ENCODE measurements at places on chromosomes 2 and 18. TPM values are rescaled to one million over a fixed set of nuclear protein-coding genes. Genes with fewer than 3 reads are reported as not detected.

- H3K4me3 ChIP-seq, result no peak overlapping the region
- no peak overlapping the region for H3K27ac ChIP-seq
- no peaks in the 10 kb centered on the region for H3K4me1 ChIP-seq
Measured at GRCh38 chr2:140307532-140307931, 1527.3 kb upstream of the NXPH2 start.

DNA sequence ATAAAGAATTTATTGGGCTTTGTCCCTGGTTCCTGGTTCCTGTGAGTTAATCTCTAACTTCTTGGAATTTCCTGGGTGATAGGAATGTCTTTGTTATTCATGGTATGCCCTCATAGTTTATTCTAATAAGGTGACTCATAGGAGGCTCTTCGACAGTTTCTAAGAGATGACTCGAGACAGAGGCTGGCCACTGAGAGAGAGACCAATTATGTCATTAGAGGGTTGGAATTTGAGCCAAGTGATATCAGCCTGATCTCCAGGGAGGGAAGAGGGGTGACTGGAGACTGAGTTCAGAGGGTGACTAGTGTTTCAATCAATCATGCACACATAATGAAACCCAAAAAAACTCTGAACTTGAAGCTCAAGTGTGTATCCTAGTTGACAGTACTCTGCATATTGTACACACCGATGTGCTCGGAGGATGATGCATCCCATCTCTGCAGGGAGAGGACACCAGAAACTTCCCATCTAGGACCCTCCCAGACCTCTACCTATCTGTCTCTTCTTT, 185.7 kb downstream of the MTCL1 start:
- no peak overlapping the region for H3K27ac ChIP-seq
- no peaks in the 10 kb centered on the region for H3K36me3 ChIP-seq
- no peak overlapping the region for H3K4me3 ChIP-seq
- no peak for DNase-seq
- no peaks in the 10 kb centered on the region for H3K27me3 ChIP-seq
- H3K4me1 ChIP-seq, result no peaks in the 10 kb centered on the region

DNA sequence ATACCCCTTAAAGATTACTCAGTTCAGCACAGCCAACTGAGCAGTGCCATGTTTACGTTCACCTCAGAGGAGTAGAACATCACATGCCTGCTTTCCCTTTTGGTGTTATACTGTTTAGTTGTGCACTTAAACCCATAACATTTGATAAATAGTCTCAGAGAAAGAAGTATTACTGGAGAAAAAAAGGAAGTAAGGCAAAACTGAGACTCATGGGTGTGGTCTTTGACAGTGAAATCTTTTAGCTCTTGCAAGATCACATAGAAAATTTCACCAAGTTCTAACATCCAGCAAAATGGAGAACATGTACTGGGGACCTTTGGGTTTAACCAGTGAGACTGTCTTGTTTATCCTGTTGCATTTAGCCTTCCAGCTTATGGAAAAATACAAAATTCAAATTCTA, 5.6 kb downstream of the TANK start:
- H3K27ac ChIP-seq, result no peak overlapping the region
- peaks cover 42% of the 10 kb centered on the region for H3K36me3 ChIP-seq
- H3K27me3 ChIP-seq, result no peaks in the 10 kb centered on the region
- DNase-seq, result no peak
- no peak overlapping the region for H3K4me3 ChIP-seq

GRCh38 chr2:141341444-141341843, 789.4 kb downstream of the LRP1B start:
- H3K4me1 ChIP-seq, result no peaks in the 10 kb centered on the region
- no peak overlapping the region for H3K4me3 ChIP-seq
- no peak overlapping the region for H3K27ac ChIP-seq
- no peak for DNase-seq

GRCh38 chr2:232419245-232420072, 12.8 kb downstream of the ALPG start:
- no peak overlapping the region for H3K27ac ChIP-seq
- no peaks in the 10 kb centered on the region for H3K36me3 ChIP-seq
- peaks cover 18% of the 10 kb centered on the region for H3K27me3 ChIP-seq
- peaks cover 23% of the 10 kb centered on the region for H3K4me1 ChIP-seq

DNA sequence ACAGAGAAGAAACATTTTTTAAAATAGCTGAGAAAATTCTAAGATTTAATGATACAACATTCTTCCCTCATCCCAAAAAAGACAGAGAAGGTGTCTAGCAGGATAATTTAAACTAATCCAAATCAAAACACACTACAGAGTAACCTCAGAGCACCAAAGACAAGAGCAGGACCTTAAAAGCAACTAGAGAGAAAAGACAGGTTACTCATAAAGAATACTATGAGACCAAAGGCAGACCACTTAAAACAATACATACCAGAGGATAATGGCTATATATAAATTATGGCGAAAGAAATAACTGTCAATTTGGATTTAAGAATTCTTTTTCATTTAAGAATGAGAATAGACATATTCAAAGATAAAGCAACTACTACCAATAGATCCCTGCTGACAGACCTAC, 40.0 kb downstream of the HDLBP start:
- DNase-seq, result no peak
- H3K4me3 ChIP-seq, result no peak overlapping the region
- peaks cover 12% of the 10 kb centered on the region for H3K4me1 ChIP-seq
- no peak overlapping the region for H3K27ac ChIP-seq
- no peaks in the 10 kb centered on the region for H3K27me3 ChIP-seq

Gene RAB27B
- total RNA-seq, result 33.6 TPM

DNA sequence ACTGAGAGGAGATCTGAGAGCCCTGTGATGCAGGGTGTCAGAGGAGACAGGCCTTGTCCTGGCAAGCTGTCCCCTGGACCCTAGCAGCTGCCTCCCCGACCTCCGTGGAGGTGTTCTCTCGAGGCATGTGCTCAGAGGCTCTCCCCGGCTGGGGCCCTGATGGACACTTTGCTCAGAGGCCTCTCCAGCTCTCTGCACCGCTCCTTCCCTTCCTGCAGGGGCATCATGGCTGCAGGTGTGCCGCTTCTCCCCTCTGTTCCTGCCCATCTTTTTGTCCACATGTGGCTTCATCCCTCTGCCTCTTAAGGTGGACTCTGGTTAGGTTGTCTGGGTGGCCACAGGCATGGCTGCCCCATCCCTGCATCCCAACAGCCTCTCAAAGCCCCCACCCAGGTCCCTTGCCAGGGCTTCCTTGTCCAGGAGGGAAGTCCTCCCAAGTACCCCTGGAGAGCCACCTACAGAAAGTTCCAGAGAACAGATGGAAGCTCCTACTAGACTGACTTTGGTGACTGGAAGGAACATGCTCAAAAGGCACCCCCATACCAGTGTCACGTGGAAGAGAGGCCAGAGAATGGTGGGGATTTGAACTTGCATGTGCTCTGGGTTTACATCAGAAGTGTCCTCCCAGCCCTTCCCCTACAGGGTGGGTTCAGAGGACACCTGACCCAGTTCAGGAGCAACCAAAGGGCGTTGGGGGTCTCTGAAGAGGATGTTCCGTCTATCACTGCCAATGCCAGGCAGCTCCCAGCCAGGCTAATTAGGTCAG, 120.4 kb downstream of the KLHL29 start:
- no peak for DNase-seq
- H3K4me1 ChIP-seq, result peaks cover 19% of the 10 kb centered on the region
- H3K27me3 ChIP-seq, result no peaks in the 10 kb centered on the region
- H3K36me3 ChIP-seq, result no peaks in the 10 kb centered on the region
- no peak overlapping the region for H3K4me3 ChIP-seq

Gene IL18R1
- total RNA-seq, result 0.45 TPM

Gene HAAO
- 9.0 TPM for total RNA-seq

- no peaks in the 10 kb centered on the region for H3K36me3 ChIP-seq
- DNase-seq, result no peak
- H3K4me3 ChIP-seq, result no peak overlapping the region
- peak overlapping the region; percentile 81 for H3K27ac ChIP-seq
- H3K27me3 ChIP-seq, result no peaks in the 10 kb centered on the region
- H3K4me1 ChIP-seq, result peaks cover 64% of the 10 kb centered on the region
Measured at GRCh38 chr2:172439509-172439860, 12.1 kb downstream of the ITGA6 start.

Gene GKN2
- not detected for total RNA-seq

DNA sequence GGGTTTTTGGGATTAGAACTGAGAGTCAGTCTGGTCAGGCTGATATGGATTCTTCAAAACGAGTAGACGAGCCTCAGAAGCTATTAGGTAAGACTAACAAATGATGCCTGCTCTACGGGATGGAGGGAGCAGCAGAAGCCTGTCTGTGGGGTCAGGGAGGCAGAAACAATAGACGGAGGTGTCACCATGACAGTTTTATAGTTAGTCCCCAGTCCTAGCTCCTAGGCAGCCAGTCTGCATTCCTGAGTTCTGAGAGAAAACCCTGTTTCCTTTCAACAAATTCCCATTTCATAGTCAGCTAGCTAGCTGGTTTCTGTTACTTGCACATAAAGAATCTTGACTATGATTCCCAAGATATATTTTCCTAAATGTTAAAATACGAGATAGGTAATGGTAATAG, 542.1 kb downstream of the PID1 start:
- H3K4me3 ChIP-seq, result no peak overlapping the region
- no peaks in the 10 kb centered on the region for H3K36me3 ChIP-seq
- H3K27me3 ChIP-seq, result no peaks in the 10 kb centered on the region
- no peak for DNase-seq

DNA sequence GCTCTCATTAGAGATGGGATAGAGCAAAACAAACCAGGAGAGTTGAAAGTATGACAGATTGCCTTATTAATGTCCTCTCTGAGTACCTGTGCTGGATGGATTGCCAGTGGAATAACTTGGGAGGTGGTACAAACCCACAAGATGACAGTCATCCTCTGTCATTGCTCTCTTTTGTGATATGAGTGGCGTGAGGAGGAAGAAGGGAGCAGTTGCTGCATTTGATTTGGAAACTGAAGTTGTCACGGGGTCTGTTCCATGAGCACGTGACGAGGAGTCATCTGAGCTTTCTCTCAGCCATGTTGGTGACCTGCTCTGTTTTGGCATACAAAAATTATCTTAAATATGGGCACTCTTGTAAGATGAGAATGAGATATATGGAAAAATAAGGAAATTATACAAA, 204.9 kb downstream of the FAM210A start:
- H3K27ac ChIP-seq, result no peak overlapping the region
- no peaks in the 10 kb centered on the region for H3K27me3 ChIP-seq
- DNase-seq, result no peak
- H3K36me3 ChIP-seq, result peaks cover 6% of the 10 kb centered on the region
- no peaks in the 10 kb centered on the region for H3K4me1 ChIP-seq
- no peak overlapping the region for H3K4me3 ChIP-seq

- no peaks in the 10 kb centered on the region for H3K27me3 ChIP-seq
- no peak overlapping the region for H3K27ac ChIP-seq
- no peaks in the 10 kb centered on the region for H3K36me3 ChIP-seq
- DNase-seq, result no peak
- peaks cover 14% of the 10 kb centered on the region for H3K4me1 ChIP-seq
Measured at GRCh38 chr2:202494300-202495229, 118.4 kb downstream of the BMPR2 start.

- H3K4me1 ChIP-seq, result no peaks in the 10 kb centered on the region
- no peaks in the 10 kb centered on the region for H3K27me3 ChIP-seq
- no peaks in the 10 kb centered on the region for H3K36me3 ChIP-seq
- no peak for DNase-seq
- no peak overlapping the region for H3K4me3 ChIP-seq
Measured at GRCh38 chr2:1308678-1309077, 104.6 kb upstream of the TPO start.

Gene CPO
- total RNA-seq, result not detected

DNA sequence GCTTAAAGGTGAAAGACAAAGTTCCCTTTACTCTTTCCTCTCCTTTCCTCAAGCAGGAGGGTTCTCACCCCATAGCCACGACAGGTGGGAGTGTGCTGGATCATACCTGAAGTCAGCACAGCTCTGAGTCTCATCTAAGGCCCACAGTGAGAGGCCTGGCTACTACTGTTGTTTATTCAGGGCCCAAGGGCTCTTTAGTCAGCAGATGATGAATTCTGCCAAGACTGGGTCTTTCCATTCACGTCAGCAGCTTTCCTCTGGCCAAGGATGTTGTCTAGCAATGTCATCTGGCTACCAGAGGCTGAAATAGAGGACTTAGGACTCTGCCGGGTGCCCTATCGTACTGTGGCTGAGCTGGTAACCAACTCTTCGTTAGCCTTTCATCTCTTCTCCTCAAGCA, 308.4 kb upstream of the THUMPD2 start:
- no peaks in the 10 kb centered on the region for H3K4me1 ChIP-seq
- no peaks in the 10 kb centered on the region for H3K27me3 ChIP-seq
- no peak overlapping the region for H3K27ac ChIP-seq

GRCh38 chr2:37168217-37168981, 11.6 kb upstream of the EIF2AK2 start:
- no peak for DNase-seq
- no peak overlapping the region for H3K4me3 ChIP-seq
- H3K36me3 ChIP-seq, result no peaks in the 10 kb centered on the region
- peak overlapping the region; percentile 25 for H3K27ac ChIP-seq

Gene EVA1A
- 0.26 TPM for total RNA-seq

- H3K36me3 ChIP-seq, result no peaks in the 10 kb centered on the region
- H3K27ac ChIP-seq, result peak overlapping the region; percentile 92
- no peak for DNase-seq
- no peak overlapping the region for H3K4me3 ChIP-seq
- no peaks in the 10 kb centered on the region for H3K27me3 ChIP-seq
Measured at GRCh38 chr2:28662044-28662443, 89.6 kb upstream of the PPP1CB start.

Gene CFAP65
- 0.19 TPM for total RNA-seq

GRCh38 chr2:3604207-3604877, 9.4 kb downstream of the COLEC11 start:
- no peak overlapping the region for H3K27ac ChIP-seq
- DNase-seq, result no peak
- H3K36me3 ChIP-seq, result no peaks in the 10 kb centered on the region
- no peaks in the 10 kb centered on the region for H3K27me3 ChIP-seq

- H3K27ac ChIP-seq, result no peak overlapping the region
- no peaks in the 10 kb centered on the region for H3K4me1 ChIP-seq
- DNase-seq, result no peak
- no peak overlapping the region for H3K4me3 ChIP-seq
Measured at GRCh38 chr2:12412898-12413305, 303.8 kb upstream of the TRIB2 start.

Gene FZD7
- 3.3 TPM for total RNA-seq

Gene DPYSL5
- not detected for total RNA-seq

- H3K36me3 ChIP-seq, result no peaks in the 10 kb centered on the region
- no peak for DNase-seq
- no peak within 1 kb of the TSS for H3K4me3 ChIP-seq
- no peaks in the 10 kb centered on the region for H3K27me3 ChIP-seq
Measured at GRCh38 chr2:241188361-241189092, at the start of gene ANO7. Gene ANO7 (plus strand): TSS chr2:241188677. CDS start chr2:241190064, 1,387 bp downstream.

Gene ADGRF3
- not detected for total RNA-seq

GRCh38 chr2:84424152-84424551, 34.9 kb downstream of the SUCLG1 start:
- no peak overlapping the region for H3K4me3 ChIP-seq
- H3K27ac ChIP-seq, result no peak overlapping the region
- H3K27me3 ChIP-seq, result no peaks in the 10 kb centered on the region
- H3K36me3 ChIP-seq, result peaks cover 71% of the 10 kb centered on the region
- no peaks in the 10 kb centered on the region for H3K4me1 ChIP-seq
- DNase-seq, result no peak
